Fibroblast of skin of back (primary cell): ENCODE measurements at places on chromosomes 7 and 10.

GRCh38 chr7:98105942-98106544 is 619 bp upstream of the LMTK2 start:
- DNase-seq, result no peak

DNA sequence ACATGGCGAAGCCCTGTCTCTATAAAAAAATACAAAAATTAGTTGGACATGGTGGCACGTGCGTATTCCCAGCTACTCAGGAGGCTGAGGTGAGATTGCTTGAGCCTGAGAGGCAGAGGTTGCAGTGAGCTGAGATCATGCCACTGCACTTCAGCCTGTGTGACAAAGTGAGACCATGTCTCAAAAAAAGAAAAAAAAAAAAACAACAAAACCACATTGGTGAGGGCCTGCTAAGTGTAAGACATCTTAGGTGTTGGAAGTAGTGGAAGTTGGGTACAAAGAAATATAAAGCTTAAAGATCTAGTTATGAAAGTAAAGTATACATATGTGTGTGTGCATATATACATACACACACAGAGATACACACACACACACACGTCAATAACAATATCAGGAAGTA is 228.0 kb downstream of the EXOC4 start:
- DNase-seq, result no peak

DNA sequence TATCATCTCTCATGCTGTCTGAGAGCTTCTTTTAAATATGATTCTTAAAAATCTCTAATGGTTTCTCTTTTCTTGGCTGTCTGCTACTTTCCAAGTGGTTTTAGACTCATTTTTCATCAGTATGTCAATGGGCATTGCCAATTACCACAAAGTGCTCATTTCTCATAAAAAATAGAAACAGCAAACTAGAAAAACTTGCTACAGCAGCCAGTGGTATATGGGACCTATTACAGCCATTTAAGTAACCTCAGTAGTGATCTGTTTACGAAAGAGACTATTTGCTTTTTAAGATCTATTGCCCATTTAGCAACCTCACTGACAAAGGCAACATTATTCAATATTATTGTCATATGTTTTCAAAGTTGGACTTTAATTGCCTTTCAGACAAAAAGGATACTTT is 207.1 kb upstream of the RHOBTB1 start:
- DNase-seq, result no peak

DNA sequence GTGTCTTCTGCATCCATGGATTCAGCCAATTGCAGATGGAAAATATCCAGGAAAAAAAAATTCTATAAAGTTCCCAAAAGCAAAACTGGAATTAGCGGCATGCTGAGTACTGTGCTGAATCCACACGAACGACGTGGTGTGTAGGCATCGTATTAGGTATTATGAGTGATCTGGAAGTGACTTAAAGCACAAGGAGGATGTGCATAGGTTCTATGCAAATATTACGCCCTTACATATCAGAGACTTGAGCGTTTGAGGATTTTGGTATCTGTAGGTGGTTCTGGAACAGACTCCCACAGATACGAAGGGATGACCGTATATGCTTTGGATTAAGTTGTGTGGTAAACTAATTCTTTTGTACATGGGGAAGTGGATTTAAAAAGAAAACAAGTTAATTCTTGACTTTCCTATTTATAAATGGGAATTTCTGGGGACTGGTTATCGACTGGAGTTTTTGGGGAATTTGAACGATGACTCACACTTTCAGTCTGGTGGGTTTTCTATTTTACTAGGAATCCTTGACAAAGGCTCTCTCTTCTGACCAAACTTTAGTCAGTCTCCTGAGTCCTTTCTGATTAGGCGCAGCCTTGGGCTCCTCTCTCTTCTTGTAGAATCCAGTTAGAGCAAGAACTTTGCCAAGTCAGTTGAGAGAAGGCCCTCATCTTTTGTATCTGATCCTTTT is 5.4 kb upstream of the NUB1 start:
- DNase-seq, result no peak

DNA sequence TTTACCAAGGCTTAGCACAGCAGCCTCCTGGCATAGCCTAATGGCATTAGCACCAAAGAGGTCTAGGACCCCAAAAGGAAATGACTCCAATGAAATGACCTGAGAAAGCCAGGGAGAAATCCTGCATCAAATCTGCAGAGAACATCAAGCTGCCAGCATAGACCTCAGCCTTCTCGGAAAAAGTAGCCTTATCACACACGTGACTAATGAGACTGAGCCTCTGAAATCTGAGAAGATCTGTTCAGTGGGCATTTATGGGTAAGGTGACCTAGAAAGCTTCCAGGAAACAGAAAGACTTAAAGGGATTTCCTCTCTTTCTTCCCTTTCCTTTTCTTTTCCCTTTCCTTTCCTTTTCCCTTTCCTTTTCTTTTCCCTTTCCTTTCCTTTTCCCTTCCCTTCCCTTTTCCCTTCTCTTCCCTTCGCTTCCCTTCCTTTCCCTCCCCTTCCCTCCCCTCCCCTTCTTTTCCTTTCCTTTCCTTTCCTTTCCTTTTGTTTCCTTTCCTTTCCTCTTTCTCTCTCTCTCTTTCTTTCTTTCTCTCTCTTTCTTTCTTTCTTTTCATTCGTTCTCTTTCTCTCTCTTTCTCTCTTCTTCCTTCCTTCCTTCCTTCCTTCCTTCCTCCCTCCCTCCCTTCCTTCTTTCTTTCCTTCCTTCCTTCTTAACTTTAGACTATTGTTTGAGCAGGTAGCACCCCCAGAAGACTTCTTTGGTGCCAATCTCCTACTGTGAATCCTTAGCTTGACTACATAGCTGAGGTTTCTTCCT is 23.1 kb upstream of the PTTG1IP2 start:
- DNase-seq, result no peak
